ENCODE measurements at places on chromosomes 11 and 22.

DNA sequence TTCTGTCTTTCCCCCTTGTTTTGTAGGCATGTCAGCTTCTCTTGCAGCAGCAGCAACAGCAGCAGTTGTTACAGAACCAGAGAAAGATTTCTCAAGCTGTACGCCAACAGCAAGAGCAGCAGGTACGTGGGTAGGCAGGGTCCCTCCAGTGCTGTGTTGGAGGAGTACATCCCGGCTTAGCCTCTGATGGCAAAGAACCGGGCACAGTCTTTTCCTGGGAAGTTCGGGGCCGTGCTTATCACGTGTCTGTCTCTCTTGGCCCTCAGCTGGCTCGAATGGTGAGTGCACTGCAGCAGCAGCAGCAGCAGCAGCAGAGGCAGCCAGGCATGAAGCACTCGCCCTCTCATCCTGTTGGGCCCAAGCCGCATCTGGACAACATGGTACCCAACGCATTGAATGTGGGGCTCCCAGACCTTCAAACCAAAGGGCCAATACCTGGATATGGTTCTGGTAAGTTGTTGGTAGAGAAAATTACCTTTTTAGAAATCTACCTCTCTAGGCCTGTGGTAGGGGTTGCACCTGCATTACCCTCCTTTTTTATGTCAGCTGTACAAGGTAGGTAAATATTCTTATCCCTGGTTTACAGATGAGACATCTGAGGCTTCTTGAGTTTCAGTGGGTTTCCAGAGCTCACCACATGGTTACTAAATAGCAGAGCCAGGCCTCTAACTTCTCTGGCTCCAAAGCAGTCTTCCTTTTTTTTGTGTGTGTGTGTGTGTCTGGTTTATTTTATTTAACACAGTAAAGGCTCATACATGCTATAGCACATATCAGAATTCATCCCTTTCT is 45.2 kb upstream of the ADSL start:
- peaks cover 4% of the 10 kb centered on the region for H3K36me3 ChIP-seq
- DNase-seq: no peak
- H3K4me1 ChIP-seq: no peaks in the 10 kb centered on the region
- no peak overlapping the region for H3K4me3 ChIP-seq

- peak overlapping the region; percentile 99 for H3K27ac ChIP-seq
- no peaks in the 10 kb centered on the region for H3K36me3 ChIP-seq
- no peaks in the 10 kb centered on the region for H3K27me3 ChIP-seq
- DNase-seq: peak; percentile 56
These were observed 24.6 kb downstream of the OR10A6 start for GRCh38 chr11:7906481-7906880.

GRCh38 chr22:27046086-27046485 is 388.7 kb downstream of the MIAT start:
- no peak overlapping the region for H3K27ac ChIP-seq
- no peaks in the 10 kb centered on the region for H3K4me1 ChIP-seq
- no peaks in the 10 kb centered on the region for H3K36me3 ChIP-seq
- no peaks in the 10 kb centered on the region for H3K27me3 ChIP-seq
- DNase-seq: no peak

GRCh38 chr11:63917692-63918506 is 935 bp upstream of the RCOR2 start:
- peak overlapping the region; percentile 100 for H3K27ac ChIP-seq
- peaks cover 7% of the 10 kb centered on the region for H3K36me3 ChIP-seq
- peak; percentile 97 for DNase-seq
- H3K4me1 ChIP-seq: peaks cover 17% of the 10 kb centered on the region

- DNase-seq: no peak
- H3K36me3 ChIP-seq: no peaks in the 10 kb centered on the region
- no peaks in the 10 kb centered on the region for H3K27me3 ChIP-seq
- no peak overlapping the region for H3K4me3 ChIP-seq
- no peak overlapping the region for H3K27ac ChIP-seq
These were observed 109.6 kb downstream of the CEP164 start for GRCh38 chr11:117437041-117437790.

- DNase-seq: no peak
- no peaks in the 10 kb centered on the region for H3K36me3 ChIP-seq
- peaks cover 24% of the 10 kb centered on the region for H3K4me1 ChIP-seq
These were observed 70.1 kb downstream of the CYB5R2 start for GRCh38 chr11:7603031-7603781.

GRCh38 chr11:119359365-119360214 is 13.1 kb upstream of the MFRP start:
- H3K4me3 ChIP-seq: no peak overlapping the region
- no peak overlapping the region for H3K27ac ChIP-seq
- H3K36me3 ChIP-seq: no peaks in the 10 kb centered on the region
- H3K4me1 ChIP-seq: peaks cover 8% of the 10 kb centered on the region
- peaks cover 5% of the 10 kb centered on the region for H3K27me3 ChIP-seq
- DNase-seq: no peak

GRCh38 chr22:44261861-44262595 is 50.7 kb downstream of the SHISAL1 start:
- no peaks in the 10 kb centered on the region for H3K27me3 ChIP-seq
- no peak for DNase-seq
- H3K36me3 ChIP-seq: no peaks in the 10 kb centered on the region
- H3K4me3 ChIP-seq: no peak overlapping the region
- H3K4me1 ChIP-seq: no peaks in the 10 kb centered on the region

GRCh38 chr11:29119707-29120618 is 896.9 kb downstream of the KCNA4 start:
- H3K27ac ChIP-seq: no peak overlapping the region
- no peaks in the 10 kb centered on the region for H3K36me3 ChIP-seq
- no peaks in the 10 kb centered on the region for H3K4me1 ChIP-seq
- no peak for DNase-seq
- H3K4me3 ChIP-seq: no peak overlapping the region

- H3K4me1 ChIP-seq: peaks cover 8% of the 10 kb centered on the region
- H3K4me3 ChIP-seq: no peak overlapping the region
- H3K27ac ChIP-seq: peak overlapping the region; percentile 61
- peak; percentile 89 for DNase-seq
- no peaks in the 10 kb centered on the region for H3K27me3 ChIP-seq
These were observed 2.4 kb upstream of the CECR2 start for GRCh38 chr22:17366830-17367229.

DNA sequence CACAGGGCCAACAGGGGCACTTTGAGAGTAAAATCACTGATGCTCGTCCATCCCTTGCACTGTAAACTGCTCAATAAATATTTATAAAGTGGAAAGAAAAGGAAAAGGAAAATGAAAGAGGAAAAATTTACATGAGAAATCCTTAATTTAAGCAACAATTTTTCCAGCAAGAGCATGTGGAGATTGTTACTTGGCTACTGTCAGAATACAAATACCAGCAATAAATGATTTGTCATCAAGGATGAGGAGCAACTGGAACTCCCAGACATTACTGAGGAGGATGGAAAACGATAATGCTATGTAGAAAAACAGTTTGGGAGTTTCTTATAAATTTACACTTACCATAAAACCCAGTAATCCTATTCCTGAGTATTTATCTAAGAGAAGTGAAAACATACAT is 123.0 kb downstream of the SGSM3 start:
- no peak overlapping the region for H3K4me3 ChIP-seq
- H3K27ac ChIP-seq: no peak overlapping the region
- no peaks in the 10 kb centered on the region for H3K36me3 ChIP-seq
- DNase-seq: no peak

DNA sequence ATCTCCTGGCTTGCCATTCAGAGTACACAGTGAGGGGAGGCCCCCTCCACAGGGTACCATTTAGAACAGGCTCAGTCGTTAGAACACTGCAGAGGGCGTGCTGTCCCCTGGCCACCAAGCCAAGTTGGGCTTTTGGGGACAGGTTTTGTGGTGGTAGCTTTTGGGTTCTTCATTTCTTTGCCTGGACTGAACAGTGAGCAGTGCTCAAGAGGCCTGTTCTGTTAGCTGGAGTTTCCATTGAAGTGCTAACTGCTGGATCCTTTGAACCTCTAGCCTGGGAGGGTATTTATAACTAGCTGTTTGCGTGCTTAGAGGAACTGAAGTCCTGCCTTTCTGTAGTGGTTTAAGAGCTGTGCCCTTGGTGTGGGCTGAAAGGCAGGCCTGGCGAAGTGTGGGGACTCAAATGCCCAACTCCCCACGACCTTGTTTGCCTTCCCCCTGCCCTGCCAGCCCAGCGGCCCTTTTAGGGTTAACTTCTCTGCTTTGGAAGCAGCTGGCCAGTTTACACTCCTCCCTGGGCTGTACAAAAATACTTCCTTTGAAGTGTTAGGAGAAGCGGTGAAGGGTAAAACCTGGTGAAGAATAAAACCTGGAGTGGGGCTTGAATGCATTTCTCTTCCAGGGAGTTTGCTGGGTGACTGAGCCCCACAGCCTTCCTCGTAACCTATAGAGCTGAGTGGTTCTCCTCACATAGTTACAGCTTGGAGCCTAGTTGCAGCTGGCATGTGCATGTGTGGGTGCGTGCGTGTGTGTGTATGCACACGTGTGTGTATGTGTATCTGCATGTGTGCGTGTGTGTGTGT is 34.6 kb downstream of the ZNRF3 start:
- DNase-seq: peak; percentile 86
- H3K27me3 ChIP-seq: no peaks in the 10 kb centered on the region
- H3K4me1 ChIP-seq: peaks cover 21% of the 10 kb centered on the region
- H3K27ac ChIP-seq: peak overlapping the region; percentile 51

GRCh38 chr22:50136581-50137015 is 33.9 kb upstream of the PANX2 start:
- no peak for DNase-seq
- H3K27ac ChIP-seq: no peak overlapping the region
- no peaks in the 10 kb centered on the region for H3K4me1 ChIP-seq
- no peaks in the 10 kb centered on the region for H3K27me3 ChIP-seq
- no peak overlapping the region for H3K4me3 ChIP-seq
- H3K36me3 ChIP-seq: no peaks in the 10 kb centered on the region

DNA sequence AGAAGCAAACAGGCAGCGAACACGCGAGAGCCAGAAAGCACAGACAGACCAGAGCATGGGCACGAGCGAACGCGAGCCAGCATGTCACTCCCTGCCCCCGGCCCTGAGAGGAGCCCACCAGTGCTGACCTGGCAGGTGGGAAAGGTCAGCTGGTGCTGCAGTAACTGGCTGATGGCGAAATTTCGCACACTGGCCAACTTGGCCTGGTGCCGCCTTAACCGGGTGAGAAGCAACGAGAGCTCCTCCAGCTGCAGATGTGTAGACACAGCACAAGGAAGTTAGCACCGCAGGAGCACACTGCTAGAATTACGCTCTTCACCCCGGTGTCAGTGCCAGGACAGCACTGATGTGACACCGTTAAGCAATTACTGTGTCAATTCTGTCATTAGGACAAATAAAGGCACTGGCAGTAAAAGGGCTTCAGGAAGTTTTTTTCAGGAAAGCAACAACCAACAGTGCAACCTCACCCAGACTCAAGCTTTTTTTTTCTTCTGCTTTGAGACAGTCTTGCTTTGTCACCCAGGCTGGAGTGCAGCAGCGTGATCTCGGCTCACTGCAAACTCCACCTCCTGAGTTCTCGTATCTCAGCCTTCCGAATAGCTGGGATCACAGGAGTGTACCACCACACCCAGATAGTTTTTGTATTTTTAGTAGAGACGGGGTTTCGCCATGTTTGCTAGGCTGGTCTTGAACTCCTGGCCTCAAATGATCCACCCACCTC is 76.8 kb downstream of the C11orf58 start:
- H3K4me3 ChIP-seq: no peak overlapping the region
- H3K4me1 ChIP-seq: peaks cover 5% of the 10 kb centered on the region
- no peaks in the 10 kb centered on the region for H3K36me3 ChIP-seq
- DNase-seq: no peak
- H3K27me3 ChIP-seq: no peaks in the 10 kb centered on the region

DNA sequence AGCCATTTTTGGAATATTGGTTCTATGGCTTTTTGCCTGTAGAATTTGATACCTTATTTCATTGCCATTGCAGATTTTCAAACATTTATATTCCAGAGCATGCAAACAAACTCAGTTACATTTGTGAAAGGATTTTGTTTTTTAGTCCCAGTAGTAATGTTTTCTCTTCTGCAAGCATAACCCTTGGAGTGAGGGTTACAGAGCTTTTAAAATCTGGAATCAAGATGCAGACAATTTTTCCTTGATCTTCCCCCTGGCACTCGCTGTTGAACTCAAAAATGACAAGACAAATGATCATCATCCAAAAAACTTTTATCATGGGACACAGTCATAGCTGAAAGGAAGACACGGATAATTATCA is 20.8 kb downstream of the BBOX1 start:
- no peaks in the 10 kb centered on the region for H3K27me3 ChIP-seq
- H3K4me3 ChIP-seq: no peak overlapping the region
- no peaks in the 10 kb centered on the region for H3K36me3 ChIP-seq
- DNase-seq: no peak
- no peak overlapping the region for H3K27ac ChIP-seq
- H3K4me1 ChIP-seq: no peaks in the 10 kb centered on the region

DNA sequence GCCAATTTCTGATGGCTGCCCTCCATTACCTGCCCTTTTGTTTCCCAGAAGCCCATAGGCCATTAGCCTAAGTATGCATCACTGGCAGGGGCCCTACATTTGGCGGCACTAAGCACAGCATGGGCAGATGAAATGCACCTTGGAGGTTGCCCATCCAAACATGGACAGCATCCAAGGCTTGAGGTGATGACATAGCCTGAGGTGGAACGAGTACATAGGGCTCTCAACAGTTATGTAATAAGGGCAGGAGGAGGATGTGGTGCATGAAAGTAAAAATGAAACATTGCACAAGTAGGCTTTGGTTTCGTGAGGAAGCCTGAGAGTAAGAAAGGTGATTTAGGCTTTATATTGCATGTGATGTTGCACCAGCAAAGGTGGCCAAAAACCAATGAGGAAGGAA is 148.1 kb downstream of the FAM76B start:
- no peaks in the 10 kb centered on the region for H3K4me1 ChIP-seq
- no peaks in the 10 kb centered on the region for H3K36me3 ChIP-seq

Measured in mesendoderm (in vitro differentiated cells).